ENCODE measurements at places on chromosomes 11 and 22.

- DNase-seq: no peak
These were observed 290.5 kb downstream of the TENM4 start for GRCh38 chr11:79150320-79150719.

GRCh38 chr22:45627489-45628233 is 44.0 kb upstream of the ATXN10 start:
- no peak for DNase-seq

DNA sequence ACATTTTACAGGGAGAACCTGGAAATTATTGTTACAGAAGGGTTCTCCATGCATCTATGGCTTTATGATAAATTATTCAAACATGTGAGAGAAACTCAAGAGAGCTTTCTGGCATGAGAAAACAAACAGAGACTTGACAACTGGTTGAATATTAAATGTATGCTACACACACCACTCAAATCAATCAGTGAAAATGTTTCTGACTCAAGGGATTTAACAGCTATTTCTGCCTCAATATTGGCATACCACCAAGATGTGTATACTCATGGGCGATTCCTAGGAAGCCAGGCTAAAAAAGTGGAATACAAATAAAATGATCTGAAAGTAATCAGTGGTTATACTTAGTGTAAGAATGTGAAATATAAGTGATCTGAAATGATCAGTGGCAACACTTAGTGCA is 15.8 kb upstream of the OR51T1 start:
- DNase-seq: no peak

GRCh38 chr11:2153581-2154194 is 7.3 kb downstream of the INS start:
- no peak for DNase-seq

DNA sequence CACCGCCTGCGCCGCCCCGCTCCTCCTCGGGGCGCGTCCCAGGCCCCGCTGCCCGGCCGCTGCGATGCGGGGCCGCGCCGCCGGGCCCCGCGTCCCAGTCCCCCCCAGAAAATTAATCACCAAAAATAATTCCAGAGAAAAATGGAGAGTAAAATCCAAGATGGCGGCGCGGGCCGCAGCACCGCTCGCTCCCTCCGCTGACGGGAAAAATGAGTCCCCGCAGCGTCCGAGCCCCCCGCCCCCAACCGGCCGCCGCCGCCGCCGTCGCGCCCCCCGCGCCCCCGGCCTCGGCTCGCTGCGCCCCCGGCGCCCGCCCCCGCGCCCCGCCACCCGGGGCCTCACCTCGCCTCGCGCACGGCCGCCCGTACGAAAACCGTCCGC is at the start of gene KMT5B:
TSS of gene KMT5B (minus strand) at position 162 of the 381 bp plus-strand sequence. CDS start 23,220 bp downstream, outside the sequence.
- DNase-seq: no peak

GRCh38 chr11:46504817-46505613 is 88.8 kb downstream of the AMBRA1 start:
- no peak for DNase-seq

- DNase-seq: no peak
These were observed 1.8 kb downstream of the BSCL2 start for GRCh38 chr11:62705413-62705812.

DNA sequence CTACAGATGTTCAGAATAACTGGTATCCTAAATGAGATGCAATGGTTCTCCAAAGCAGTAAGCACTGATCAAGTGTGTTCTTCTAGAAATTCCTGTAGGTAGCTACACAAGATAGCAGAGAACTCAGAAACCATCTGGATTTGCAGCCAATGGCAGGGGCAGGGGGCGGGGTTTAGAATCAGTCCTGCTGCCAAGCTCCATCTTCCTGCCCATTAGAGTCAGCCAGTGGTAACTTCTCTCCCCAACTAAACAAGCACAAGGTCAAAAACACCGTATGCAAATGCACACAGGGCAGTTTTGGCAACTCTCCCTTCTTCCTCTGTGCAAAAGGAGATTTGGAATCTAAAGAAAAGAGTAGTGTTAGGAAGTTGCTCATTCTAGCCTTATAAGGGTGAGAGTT is 237.5 kb upstream of the CCDC90B start:
- DNase-seq: no peak

DNA sequence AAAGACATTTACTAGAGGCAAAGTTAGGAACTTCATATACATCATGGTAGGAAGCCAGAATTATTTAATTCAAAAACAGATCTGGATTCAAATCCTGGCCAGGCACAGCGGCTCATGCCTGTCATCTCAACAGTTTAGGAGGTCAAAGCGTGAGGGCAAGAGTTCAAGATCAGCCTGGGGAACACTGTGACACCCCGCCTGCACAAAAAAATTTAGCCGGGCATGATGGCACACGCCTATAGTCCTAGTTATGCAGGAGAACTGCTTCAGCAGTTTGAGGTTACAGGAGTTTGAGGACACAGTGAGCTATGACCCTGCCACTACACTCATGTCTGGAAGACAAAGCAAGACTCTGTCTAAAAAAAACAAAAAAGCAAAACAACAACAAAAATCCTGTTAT is 8.9 kb downstream of the MRTFA start:
- no peak for DNase-seq

DNA sequence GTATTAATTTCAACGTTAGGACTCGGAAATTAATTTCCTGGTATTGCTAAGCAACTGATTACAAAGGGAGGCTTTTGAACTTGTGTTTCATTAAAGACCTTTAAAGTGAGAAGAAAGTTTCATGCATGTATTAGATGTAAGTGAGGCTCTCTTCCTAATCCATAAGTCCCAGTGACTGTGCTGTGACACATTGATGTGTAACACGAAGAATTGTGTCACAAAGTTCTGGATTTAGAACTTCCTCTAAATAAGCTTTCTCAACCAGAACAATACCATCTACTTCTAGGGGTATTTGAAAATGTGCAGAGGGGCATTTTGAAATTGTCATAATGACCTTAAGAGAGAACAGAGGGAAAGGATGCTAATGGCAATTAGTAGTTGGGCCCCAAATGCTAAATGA is 14.4 kb downstream of the DCUN1D5 start:
- no peak for DNase-seq

DNA sequence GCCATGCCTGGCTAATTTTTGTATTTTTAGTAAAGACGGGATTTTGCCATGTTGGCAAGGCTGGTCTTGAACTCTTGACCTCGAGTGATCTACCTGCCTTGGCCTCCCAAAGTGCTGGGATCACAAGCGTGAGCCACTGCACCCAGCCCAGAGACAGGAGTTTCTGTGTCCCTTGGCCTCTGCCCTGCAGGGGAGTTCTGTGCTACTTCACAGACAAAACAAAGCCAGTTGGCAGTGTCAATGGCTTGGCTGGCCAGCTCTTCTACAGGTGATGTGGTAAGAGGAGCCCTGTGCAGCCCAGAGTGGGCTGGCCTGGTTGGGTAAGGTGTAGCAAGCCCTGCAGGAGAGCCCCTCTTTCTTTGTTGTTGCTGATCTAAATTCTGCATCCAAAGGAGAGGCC is 60.5 kb upstream of the SHISAL1 start:
- DNase-seq: no peak

DNA sequence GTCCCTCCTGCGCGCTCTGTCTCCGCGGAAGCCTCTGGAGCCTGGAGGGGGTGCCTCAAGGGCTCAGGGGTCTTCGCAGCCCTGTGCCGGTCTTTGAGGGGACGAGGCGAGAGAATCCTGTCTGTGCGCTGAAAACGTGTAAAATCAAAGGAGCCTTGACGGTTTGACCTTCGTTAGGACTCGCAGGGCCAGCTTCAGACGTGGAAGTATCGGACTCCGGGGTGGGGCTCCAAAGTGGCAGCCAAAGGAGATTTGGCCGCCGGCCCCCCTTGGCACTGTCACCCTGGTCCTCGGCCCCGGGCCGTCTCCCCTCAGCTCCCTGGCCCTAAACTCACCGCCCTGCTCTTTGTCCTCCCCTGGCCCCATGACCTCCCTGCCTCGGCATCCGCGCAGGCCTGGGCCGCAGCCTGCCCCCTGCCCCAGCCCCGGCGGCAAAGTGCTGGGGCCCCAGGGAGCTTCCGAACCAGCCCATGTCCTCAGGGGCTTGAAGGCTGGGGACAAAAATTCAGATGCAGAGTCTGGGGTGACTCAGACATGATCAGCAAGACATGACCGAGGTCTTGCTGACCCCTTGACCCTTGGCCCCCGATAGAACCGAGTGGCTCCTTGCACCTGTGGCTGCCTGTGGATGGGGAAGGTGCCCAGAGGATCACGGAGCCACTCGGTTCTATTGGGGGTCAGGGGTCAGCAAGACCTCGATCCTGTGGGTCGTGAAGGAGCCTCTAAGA is 6.9 kb upstream of the PHRF1 start:
- DNase-seq: no peak

DNA sequence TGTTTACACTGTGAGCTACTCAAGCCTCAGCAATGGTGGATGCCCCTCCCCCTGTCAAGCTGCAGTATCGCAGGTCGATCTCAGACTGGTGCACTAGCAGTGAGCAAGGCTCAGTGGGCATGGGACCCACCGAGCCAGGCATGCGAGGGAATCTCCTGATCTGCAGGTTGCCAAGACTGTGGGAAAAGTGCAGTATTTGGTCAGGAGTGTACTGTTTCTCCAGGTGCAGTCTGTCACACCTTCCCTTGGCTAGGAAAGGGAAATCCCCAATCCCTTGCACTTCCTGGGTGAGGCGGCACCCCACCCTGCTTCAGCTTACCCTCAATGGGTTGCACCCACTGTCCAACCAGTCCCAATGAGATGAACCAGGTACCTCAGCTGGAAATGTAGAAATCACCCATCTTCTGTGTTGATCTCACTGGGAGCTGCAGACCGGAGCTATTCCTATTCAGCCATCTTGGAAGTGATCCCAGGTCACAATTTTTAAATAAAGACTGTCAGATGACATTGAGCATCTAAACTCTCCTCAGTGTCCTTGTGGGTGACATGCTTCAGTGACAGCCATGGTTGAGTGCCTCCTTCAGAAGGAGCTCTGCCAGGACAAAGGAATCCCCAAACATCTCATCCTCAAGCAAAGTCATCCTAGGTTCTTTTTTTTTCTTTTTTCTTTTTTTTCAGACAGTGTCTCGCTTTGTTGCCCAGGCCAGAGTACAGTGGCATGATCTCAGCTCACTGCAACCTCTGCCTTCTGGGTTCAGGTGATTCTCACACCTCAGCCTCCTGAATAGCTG is 10.8 kb downstream of the SLC22A24 start:
- DNase-seq: no peak

DNA sequence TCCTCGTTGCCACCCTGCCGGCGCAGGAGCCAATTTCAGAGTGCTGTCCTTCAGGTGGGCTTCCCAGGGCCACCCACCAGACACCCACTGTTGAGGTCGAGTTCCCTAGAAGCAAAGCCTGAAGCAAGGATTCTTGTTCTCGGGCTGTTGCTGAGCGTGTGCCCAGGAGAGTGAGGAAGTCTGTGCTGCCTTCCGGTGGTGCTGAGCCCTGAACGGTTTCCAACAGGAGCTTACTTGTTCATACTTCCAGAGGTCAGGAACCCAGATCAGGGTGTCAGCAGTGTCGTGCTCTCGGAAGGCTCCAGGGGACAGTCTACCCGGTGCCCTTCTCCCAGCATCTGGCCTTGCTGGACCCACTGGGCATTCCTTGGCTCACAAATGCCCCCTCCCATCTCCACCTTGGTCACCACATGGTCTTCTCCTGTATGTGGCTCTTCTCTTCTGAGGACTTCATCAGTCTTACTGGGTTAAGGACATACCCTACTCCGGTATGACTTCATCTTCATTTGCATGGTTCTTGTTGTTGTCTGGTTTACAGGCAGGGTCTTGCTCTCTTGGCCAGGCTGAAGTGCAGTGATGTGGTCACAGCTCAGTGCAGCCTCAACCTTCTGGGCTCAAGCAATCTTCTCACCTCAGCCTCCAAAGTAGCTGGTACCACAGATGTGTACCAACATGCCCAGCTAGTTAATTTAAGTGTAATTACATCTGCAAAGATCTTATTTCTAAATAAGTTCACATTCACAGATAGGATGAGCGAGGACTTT is 11.2 kb downstream of the SLC25A1 start:
- no peak for DNase-seq

DNA sequence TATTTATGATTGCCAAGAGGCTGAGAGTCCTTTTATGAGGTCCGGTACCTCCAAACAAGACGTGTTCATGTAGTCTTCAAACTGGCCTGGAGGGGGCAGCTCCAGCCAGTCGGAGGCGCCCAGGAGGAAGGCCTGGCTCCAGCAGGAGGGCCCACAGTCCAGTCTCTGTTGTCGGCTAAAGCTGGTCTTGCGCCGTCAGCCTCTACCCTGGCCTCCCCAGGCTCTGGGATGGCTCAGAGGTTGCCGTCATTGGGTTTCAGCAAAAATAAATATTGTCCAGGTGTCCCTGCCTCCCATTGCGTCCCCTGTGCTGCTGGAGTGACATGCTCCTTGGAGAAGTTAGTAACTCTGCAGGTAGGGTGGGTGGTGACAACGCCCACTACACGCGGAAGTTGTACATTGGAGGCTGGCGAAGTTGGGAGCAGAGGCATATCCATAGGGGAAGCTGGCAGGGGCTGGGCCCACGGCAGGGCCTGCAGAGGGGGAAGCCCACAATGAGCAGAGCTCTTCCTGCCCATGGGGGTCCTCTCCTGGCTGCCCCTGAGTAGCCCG is 1.0 kb upstream of the SLC25A1 start:
- peak; percentile 63 for DNase-seq

DNA sequence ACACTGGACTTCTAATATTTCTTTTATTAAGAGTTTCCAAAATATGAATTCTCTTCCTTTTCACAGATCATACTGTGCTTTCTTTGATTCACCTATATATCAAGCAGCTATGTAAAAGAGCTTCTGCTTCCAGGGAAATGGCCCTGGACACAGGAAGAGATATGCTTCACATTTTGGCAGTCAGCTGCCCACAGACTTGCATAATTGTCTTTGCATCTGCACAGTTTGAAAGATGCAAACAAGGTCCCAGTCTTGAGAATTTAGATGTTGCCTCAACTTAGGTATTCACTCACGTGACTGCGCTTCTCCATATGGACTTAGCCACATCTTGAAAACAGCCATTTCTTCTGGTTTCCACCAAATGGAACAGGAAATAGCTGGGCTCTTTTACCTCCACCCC is 92.3 kb upstream of the POU2AF2 start:
- no peak for DNase-seq

DNA sequence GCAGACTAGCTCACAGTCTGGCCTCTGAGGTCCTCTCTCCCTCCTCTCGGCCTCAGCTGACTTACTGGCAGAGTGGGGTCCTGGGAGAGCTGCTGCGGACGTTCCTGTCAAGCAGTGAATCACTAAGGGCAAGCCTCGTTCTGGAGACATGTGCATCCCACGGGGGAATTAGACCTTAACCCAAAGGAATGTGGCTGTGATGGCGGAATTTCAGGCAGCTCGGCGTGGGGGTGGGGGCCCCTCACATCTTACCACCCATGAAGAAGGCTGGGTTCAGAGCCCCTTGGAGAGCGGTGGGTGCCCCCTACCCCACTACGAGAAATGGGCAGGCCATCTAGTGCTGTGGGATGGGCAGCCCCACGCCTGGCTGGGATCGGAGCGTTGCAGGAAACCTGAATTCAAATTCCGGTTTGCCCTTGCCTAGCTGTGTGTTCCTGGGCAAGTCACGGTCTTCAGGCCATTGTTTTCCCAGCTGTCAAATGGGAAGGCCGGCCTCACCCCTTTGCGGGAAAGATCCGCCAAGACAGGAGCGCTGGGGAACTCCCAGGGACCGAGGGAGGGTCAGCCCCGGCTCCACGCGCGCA is 554 bp downstream of the LRRC32 start:
- peak; percentile 49 for DNase-seq

GRCh38 chr11:29027436-29027835 is 919.2 kb downstream of the METTL15 start:
- DNase-seq: no peak

Data from urothelium cell line (cell line).